GM04503 (cell line): ENCODE measurements at places on chromosomes 12 and 14.

DNA sequence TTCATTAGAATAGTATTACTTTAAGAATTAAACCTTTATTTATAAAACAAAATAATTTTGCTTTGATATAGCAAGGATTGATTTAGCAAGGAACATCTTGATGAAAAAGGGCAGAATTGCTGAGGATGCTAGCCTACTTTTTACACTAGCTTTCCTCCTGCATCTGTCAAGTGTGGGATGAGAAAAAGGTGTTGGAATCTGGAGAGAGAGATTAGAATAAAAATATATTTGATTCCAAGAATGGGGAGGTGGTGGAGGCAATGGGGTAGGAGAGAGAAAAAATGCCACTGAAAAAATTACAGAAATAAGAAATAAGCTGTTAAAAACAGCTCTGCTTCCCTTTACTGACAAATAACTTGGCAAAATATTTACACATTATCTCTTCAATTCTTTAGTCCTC is 98.9 kb downstream of the NUMB start:
- DNase-seq = no peak

DNA sequence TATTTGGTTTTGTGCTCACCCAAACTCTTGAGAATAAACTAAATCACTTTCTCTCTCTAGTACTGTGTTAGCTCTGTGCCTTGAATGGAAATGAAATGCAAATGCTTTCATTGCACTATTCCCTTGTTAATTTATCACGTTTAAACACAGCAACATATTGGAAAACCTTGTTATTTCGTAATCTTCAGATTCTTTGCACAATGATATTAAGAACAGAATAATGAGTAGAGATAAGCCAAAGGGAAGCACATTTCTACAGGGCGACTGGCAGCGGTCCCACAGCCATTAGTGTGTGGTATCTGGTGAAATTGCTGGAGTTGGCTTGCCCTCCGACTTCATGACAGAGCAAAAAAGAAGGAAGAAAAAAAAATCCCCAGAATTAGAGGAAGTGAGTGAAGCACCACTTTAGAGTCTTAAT is 166.1 kb upstream of the E2F7 start:
- DNase-seq = peak; percentile 70

- DNase-seq = peak; percentile 32
These were observed 398.9 kb upstream of the CCDC196 start for GRCh38 chr14:66087231-66087630.

GRCh38 chr14:25055992-25056687 is 6.2 kb upstream of the STXBP6 start:
- DNase-seq = no peak

DNA sequence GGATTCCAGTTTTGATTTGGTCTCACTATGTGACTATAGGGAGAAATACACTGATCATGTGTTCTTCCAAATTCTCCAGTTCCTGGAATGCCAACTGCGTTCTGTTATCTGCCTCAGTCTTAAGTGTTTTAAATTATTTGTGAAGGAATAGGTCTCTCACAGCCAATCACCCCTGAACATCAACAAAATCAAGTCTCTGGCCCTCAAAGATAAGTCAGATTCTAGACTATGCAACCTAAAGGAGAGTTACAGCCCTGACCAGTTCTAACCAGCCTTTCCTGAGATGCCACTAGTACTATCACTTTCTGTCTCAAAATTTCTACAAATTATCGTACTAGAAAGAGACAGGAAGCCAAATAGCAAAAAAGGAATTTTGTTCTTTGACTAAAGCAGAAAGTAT is 22.3 kb downstream of the ZFC3H1 start:
- no peak for DNase-seq

DNA sequence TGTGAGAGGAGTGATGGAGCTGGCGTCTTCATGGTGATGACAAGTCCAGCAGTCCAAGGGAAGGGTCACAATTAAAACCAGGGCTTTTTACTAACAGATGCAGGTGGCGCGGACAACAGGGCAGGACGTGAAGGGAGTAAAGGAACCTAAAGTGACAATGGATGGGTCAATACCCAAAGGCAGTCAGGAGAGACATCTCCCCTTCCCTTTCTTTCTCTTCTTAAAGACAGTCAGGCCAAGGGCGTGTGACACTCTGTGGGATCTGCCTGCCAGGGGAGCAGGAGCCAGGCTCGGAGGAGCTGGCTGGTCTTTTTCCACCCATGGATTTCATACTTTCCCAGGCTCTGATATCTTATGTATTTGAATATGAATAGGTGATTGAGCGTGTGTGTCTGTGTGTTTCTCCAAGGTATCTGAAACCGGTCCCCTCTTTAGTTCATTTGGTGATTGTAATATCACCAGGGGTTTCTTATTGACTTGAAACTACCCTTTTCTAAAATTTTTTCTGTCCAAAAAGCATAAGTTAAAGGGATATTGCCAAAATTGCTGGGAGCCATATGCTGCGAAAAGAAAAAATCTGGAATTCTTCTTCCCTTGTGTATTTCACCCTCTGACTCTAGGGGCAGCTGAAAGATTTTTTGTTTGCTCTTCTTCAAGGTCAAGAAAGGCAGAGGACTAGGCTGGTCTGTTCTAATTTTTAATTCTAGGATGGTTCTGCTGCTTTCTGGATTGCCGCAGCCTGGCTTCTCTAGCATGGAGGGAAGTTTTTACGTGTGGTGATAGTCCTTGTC is 61.8 kb downstream of the FBXL14 start:
- no peak for DNase-seq

DNA sequence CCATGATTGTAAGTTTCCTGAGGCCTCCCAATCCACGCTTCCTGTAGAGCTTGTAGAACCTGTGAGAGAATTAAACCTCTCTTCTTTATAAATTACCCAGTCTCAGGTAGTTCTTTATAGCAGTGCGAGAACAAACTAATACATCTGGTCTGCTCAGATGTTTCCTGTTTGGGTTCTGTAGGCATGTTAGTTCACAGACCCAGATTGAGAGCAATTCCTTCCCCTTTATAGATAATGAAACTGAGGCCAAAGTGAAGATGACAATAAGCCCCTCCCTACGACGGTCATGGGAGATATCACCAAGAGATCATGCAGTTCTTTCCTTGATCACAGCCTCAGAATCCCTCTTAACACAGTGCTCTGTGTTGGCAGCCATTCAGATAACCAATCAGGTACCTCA is 76.5 kb upstream of the CLMN start:
- no peak for DNase-seq

GRCh38 chr12:45909041-45909713 is 81.2 kb downstream of the SCAF11 start:
- DNase-seq = no peak

DNA sequence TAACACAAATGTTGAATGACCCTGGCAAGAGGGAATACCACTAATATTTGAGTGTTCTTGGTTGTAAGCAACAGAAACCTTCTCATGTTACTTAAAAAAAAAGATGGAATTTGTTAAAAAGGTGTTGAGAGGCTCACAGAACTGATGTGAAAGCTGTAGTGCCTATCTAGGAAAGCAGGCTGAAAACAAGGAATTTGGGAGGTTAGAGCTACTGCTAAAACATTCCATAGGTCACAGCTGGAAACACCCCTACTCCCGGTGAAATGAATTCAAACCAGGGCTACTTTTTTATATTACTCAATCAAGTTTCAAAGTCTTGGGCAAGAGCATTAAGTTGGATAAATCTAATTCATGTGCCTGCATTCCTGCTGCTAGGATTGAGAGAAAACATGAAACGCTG is 104.1 kb downstream of the SLC35F4 start:
- DNase-seq = no peak

DNA sequence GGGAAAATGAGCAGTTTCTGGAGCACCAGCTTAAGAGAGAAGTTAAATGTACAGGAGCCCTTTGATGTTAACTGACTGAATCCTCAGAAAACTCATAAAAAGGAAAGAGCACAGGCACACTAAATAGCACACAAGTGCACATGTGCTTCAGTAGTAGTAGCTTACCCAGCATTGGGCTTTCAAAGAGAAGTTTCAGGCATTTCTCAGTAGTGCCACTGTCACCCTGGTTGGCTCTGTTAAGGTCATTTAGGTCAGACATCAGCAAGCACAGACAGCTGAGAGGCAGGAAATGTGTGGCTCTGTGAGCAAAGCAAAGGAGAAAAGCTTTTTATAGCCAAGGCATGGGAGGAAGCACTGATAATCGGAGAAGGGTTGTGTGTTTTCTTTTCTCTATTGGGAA is 96.3 kb upstream of the HIF1A start:
- DNase-seq = no peak

DNA sequence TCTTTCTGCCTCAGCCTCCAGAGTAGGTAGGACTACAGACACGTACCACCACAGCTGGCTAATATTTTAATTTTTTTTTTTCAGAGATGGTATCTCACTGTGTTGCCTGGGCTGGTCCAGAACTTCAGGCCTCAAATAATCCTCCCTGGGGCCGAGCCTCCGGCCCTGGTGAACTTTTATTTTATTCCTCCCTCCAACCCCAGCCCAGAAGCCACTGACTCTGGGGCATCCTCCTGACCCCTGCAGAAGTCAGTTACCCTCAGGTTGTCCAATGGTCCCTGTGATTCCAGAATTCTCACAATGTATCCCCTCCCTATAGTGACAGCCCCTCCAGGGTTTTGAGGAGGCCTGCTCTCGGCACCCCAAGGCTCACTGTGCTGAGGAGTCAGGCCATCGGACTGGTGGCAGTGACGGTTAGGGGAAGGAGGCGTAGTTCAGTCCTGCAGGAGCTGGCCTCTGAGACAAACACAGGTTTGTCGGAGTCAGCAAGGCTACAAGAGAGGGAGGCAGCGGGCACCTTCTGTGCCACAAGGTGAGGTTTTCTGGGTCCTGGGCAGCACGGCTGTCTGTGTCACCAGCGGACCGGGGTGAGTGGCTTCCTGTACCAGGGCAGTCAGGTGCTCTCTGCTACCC is 19.4 kb upstream of the FIGNL2 start:
- no peak for DNase-seq

DNA sequence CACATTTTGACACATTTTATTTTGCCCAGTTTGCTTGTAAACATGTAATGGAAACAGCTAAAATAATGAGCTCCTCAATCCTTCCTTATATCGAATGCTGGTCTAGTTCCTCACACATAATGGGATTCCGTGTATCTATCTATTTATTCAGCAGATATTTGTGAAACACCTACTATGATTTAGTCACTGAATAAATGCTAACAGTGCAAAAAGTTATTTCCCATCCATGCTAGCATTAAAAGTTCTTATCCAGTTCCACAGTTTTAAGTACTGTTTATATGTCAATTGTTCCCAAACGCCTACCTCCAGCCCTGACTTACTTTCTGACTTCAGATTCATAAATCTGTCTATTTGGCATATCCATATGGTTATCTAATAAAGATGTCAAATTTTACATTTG is 1788.7 kb upstream of the FLRT2 start:
- no peak for DNase-seq

DNA sequence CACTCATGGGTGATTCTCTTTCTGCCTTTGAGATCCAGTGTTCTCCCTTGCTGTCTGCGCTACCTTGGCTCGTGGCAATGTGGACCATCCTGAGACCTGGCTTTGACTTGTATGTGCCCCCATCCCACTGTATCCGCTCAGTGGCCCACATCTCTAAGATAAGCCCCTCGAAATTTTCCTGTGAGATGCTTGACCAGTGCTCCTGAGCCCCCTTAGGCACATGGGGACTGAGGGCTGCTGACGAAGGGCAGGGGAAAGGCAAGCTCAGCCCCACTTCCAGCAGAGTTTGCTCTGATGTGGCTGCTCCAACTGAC is 1.5 kb upstream of the NINJ2 start:
- no peak for DNase-seq

- DNase-seq = peak; percentile 86
These were observed 99.4 kb downstream of the CRADD start for GRCh38 chr12:93776581-93777018.

- no peak for DNase-seq
These were observed 15.9 kb upstream of the CLEC4E start for GRCh38 chr12:8556531-8557097.

DNA sequence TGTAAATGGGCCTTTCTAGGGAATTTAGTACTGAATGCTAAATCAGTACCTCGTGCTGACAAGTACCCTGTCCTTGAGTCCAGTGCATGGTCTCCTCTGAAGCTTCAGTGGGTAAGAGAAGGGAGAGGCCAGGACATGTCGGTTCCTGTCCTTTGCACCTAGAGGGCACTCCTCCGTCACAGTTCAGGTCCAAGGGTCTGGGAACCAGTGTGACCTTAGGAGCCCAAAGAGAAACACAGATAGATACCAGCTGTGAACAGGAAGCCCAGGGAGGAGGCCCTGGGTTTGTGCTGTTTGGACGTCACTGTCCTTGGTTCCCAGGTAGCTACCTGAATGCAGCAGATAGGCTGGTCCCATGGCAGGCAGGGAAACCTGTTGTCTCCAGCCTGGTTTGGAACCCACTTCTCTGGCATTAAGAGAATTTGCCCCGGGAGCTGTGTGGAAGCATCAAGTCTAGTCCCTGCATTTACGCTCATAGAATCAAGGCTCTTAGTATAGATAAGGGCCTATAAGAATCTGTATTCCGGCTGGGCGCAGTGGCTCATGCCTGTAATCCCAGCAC is 3.9 kb upstream of the FGF23 start:
- no peak for DNase-seq

GRCh38 chr14:31340297-31341063 is 79.9 kb downstream of the HEATR5A start:
- no peak for DNase-seq

- no peak for DNase-seq
These were observed 26.9 kb downstream of the ZFC3H1 start for GRCh38 chr12:71636704-71637115.

- no peak for DNase-seq
These were observed 144.1 kb upstream of the AMIGO2 start for GRCh38 chr12:47223848-47224213.

GRCh38 chr12:25278269-25278668 is 27.5 kb upstream of the KRAS start:
- no peak for DNase-seq

DNA sequence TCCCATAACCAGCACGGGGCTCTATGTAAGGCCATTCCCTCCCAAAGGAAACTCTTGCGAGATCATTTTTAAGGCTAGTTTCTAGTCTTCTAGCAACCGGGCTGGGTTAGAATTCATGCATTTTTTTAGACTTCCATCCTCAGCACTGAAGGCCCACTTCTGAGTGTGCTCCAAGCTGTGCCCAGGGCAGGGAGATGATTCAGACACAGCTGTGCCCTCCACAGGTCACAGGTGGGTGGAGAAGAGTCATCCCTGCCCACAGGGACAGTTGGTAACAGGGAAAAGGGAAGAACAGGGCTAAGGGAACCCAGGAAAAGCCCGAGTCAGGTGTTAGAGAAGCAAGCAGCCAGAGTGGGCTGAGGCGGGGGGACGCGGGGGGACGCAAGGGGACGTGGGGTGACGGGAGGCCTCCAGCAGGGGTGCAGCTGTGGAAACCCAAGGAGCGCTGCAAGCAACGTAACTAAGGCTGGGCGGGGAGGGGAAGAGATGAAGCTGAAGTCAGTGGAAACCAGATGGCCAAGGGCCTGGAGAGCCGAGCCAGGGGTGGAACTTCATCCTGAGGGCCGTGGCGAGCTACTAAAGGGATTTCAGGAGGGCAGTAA is 27.2 kb upstream of the PPP2R5C start:
- DNase-seq = no peak

GRCh38 chr12:64070454-64070853 is 151.6 kb downstream of the KICS2 start:
- no peak for DNase-seq
